ENCODE measurements at places on chromosomes 12 and 14. TPM values are rescaled to one million over a fixed set of nuclear protein-coding genes. Genes with fewer than 3 reads are reported as not detected.

The SYT10 gene
- not detected for polyA plus RNA-seq

The RAPGEF3 gene
- 12.8 TPM for polyA plus RNA-seq

DNA sequence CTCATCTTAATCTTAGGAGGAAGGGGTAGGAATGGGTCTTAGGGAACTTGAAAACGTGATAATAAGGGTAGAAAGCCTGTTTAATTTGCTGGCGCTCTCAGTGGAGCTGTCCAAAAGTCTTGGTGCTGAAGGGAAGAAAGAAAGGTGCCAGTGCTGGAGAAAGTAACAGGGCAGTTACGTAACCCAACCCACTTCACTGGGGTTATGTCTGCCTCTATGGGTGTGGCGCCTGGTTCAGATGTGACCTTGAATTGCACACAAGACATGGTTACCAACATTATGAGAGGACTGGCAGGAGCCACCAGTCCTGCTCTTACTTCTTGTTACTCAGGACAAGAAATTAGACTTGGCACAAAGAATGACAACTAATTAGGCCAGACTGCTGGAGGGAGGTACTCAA, 18.6 kb upstream of the GPATCH2L start:
- peak; percentile 46 for DNase-seq

DNA sequence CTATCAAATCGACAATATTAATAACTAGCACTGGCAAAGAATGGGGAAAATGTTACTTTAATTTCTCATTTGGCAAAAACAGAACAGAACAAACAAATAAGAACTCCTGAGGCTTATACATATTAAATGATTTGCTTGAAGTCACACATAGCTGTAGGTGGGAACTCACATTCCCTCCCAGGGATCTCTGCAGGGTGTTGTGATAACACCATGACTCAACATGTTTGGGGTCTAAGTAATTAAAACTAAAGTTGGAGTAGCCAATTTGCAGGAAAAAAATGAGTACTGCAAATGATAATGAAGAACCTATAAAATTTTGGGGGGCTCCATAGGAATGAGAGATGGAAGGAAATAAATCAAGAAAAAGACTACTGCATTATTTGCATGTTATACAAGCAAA, 27.5 kb downstream of the UNC79 start:
- no peak for DNase-seq

- DNase-seq, result no peak
Measured at GRCh38 chr14:80629606-80630005, 311.9 kb downstream of the CEP128 start.

DNA sequence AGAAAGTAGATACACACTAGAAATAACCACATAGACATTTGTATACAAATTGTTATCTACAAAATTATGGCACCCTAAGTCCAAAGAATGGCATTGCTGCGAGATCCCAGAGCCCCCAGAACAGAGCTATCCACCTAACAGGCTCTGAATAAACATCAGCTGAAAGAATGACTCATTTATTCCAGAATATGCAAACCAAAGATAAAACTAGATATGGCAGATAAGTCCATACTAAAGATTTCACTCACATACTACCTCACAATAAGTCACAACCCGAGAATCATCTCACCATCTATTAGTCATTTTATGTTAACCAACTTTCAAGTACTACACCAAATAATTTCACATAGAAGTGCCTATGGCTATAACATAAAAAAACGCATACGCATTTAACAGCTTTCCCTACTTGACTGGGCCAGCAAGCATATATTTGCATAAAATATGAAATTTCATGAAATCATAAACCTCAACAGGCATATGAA, 5.6 kb downstream of the CNIH1 start:
- no peak for DNase-seq

GRCh38 chr14:68593806-68594536, 198.9 kb downstream of the ZFP36L1 start:
- peak; percentile 85 for DNase-seq

All from muscle of back (tissue), 13 donors.